ENCODE measurements at places on chromosomes 4 and X.

DNA sequence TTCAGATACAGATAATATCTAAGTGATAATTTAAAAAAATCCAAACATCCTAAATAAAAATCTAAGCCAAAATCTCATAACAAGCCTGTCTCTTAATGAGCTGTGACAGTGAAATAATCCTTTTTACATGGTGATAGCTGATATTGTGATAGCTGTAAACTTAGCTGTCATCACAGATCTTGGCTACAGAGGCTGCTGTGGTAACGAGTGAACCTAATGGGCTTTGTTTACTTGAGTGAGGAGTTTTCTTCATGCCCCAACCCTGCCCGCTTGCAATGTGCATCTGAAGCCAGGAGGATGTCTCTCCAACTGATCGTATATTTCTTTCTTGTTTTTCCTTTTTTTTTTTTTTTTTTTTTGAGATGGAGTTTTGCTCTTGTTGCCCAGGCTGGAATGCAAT, 41.5 kb upstream of the YTHDC1 start:
- DNase-seq: no peak

- DNase-seq: no peak
Observed at GRCh38 chr4:29708473-29708872, 1011.7 kb upstream of the PCDH7 start.

DNA sequence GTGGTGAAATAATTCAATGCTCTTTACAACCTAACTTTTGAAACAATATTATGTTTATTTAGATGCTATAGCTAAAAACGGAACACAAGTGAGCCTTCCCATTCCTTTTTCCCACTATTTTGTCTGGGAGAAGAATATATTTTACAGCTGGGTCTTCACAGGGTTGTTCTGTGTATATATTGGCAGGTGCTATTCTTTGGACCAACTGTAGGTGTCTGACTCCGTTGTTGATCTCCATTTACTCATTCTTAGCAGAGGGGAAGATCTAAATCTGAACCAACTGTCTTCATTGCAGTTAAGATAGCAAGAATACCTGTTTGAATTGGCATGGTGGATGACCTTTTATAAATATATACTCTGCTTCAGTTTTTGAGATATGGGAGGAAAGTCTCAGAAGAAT, 257.4 kb downstream of the CFAP299 start:
- no peak for DNase-seq

DNA sequence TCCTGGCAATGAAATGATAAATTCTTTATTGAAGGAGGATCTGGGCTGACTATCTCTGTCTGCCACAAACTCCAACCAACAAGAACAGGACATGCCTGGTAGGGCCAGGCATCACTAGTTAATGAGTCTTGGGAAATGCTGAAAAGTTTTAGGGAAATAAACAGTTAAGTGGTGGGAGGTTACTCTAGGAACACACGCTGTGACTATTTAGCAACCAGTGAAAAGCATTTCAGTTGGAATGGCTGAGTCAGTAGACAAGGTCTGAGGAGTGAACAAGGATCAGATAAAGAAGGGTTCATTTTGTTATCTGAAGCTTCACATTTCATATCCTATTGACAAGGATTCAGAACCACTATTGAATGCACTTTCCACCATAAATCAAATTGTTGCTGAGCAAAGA, 394.9 kb upstream of the BOD1L1 start:
- no peak for DNase-seq

- no peak for DNase-seq
Observed at GRCh38 chr4:162661913-162662312, 498.1 kb upstream of the FSTL5 start.

GRCh38 chr4:7678318-7678852, 243.7 kb upstream of the PSAPL1 start:
- DNase-seq: no peak

DNA sequence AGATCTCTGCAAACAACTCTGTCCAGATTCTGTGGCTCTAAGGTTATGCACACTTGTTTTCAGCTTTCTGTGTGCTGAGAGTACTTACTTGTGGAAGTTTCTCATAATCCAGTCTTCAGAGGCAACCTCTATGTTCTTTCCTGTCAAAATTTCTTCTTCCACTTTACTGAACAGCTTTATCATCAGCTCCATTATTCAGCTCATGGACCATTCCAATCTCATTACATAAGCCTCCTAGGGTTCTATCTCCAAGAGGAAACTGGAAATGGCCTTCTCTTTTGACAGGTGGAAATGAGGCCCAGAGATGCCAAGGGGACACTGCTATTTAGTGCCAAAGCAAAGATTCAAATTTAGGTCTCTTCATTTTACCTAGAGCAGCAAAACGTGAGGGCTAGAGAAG, 61.3 kb downstream of the CHRDL1 start:
- DNase-seq: no peak

DNA sequence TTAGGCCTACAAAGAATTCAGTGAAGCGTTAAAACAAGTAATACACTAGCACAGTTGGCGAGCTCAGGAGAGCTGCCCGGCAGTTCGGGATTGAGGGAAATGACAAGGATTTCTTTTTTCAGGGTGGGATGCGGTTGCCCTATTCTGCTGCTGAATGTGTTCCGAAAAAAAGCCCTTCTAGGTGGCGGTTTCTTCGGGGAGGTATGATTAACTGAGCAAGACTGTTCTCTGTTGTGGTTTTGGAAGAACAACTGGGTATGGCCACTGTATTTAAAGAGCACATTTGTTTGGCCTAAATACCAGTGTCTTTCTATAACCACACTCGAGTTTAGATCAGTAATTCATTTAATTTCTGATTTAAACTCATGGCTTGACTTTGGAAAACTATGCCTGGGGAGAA, 459.7 kb upstream of the FAT1 start:
- DNase-seq: no peak

GRCh38 chrX:13001961-13002671, 27.2 kb downstream of the TMSB4X start:
- DNase-seq: no peak

DNA sequence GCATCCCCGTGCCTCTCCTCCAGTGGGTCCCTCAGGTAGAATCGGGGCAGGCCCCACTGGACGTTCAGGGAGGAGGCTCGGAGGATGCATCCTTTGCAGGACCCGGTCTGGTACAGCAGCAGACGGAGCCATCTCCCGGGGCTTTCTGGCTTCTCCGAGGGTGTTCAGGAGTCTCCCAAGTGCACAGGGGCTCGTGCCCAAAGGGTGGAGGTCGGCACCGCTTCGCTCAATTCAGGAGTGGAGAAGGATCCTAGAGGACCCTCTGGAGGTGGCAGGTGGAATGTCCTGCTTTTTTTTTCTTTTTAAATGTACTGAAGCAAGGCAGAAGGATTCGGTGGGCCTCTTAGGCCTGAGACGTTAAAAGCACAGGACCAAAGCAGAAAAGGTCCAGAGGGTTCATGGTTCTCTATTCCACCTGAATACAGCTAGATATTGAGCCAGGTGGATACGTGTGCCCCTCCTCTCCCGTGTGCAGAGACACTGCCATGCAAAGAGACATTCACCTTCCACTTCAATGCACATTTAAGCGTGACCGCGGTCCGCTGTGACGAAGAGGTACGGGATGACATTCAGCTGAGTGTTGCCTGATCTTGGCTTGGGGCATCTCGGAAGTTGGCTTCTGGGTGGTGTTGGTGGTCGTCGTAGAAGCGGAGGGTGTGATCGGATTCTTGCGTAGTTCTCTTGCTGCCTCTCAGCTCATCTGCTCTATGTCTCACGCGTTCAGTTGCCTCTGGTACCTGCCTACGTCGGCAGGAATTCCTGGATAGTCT, 281.2 kb upstream of the AGTR2 start:
- no peak for DNase-seq

GRCh38 chr4:132384709-132385108, 764.4 kb upstream of the PCDH10 start:
- no peak for DNase-seq

GRCh38 chrX:150094375-150094774, 156.1 kb upstream of the EOLA2 start:
- no peak for DNase-seq

- DNase-seq: no peak
Observed at GRCh38 chr4:172989984-172990820, 178.4 kb upstream of the GALNT7 start.

GRCh38 chr4:153322791-153323190, 21.7 kb upstream of the MND1 start:
- no peak for DNase-seq

GRCh38 chr4:128663325-128663724, 146.2 kb upstream of the JADE1 start:
- no peak for DNase-seq

GRCh38 chr4:24013668-24014422, 124.0 kb upstream of the PPARGC1A start:
- peak; percentile 52 for DNase-seq

GRCh38 chr4:126799416-126799815, 833.3 kb upstream of the INTU start:
- DNase-seq: no peak

- DNase-seq: peak; percentile 60
Observed at GRCh38 chr4:170025523-170026252, 507 bp downstream of the MFAP3L start.

DNA sequence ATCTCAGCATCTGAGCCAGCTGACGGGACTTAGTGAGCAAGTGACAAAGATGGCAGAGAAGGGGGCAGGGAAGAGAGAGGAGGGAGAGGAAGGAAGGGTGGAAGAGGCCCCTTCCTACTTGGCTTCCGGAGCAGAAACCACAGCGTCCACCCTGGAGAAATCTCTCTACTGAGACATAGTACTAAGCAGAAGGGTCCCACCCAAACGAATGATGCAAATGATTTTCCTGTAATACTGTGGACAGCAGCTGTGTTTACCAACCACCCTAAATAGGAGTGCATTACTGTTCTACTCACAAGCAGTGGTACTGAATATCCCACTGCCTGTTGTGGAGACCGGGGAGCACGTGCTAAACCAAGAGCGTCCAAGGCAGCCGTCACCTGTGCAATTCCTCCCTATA, 29.4 kb downstream of the DTHD1 start:
- no peak for DNase-seq

- DNase-seq: no peak
Observed at GRCh38 chrX:17567187-17567586, 170.1 kb upstream of the SCML1 start.

DNA sequence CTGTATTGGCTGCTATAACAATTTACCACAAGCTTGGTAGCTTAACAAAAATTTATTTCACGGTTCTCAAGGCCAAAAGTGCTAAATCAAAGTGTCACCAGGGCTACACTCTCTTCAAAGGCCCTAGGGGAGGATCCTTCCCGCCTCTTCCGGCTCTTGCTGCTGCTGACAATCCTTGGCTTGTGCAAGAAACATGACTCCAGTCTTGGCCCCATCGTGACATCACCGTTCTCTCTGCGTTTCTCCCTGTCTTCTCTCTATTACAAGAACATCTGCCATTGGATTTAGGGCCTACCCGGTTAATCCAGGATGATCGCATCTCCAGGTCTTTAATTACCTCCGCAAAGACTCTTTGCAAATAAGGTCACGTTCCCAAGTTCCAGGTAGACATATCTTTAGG, 10.4 kb upstream of the CLCN4 start:
- no peak for DNase-seq

DNA sequence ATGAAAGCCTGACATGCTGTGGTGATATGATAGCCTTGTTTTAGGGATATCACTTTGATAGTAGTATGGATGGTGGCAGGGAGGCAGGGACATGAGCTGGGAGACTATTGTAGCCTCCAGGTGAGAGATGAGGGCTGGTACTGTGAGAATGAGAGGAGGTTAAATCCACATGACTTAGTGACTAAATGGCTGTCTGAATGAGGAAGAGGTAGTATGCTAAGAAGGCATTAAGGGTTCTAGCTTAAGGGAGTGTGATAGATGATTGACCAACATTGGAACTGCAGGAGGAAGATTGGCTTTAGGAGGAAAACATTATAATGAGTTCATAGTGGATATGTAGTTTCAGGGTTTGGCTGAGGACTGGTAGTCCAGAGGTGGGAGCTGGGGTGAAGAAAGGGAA, 195.0 kb upstream of the ANK2 start:
- no peak for DNase-seq

DNA sequence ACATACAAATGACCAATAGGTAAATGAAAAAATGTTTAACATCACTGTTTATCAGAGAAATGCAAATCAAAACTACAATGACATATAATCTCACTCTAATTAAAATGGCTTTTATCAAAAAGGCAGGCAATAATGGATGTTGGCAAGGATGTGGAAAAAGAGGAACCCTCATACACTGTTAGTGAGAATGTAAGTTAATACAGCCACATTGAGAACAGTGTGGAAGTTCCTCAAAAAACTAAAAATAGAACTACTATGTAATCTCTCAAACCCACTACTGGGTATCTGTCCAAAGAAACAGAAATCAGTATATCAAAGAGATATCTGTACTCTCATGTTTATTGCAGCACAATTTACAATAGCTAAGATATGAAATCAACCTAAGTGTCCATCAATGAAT, 165.9 kb upstream of the HHIP start:
- DNase-seq: no peak

DNA sequence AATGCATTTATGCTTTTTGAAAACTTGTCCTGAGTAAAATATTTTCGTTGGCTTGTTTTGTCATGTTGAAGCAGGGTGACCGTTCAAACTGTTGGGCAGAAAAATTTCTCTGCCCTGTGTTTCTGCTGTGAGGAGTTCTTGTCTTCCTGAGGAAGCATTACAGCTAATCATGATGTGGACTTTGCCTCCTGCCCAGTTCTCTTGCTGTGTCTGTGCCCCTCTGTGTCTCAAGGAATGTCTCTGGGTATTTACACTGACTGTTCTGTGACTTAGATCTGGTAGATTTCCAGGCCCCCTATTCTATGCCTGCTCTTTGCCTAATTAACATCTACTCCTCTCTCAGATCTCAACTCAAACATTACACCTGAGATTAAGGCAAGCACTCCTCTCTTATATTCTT, 30.4 kb upstream of the RPL34 start:
- no peak for DNase-seq

DNA sequence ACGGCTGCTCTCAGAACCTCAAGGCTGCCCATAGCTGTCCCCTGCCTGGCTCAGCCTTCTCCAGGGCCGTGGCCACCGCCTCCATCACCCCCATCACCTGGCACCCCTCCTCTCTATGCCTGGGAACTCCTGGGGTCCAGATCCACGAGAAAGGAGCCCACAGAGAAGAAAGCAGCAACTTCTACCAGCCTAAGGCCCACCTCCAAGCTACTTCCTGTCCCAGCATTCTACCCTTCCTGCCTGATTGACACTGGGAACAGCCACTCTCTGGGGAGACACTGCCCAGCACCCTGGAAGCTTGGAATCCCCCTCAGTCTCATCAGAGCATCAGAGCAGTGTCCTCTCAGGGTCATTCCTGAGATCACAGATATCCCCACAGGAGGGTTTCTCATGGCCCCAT, 36.9 kb upstream of the PROM1 start:
- no peak for DNase-seq

GRCh38 chr4:85697854-85698253, 222.9 kb downstream of the ARHGAP24 start:
- DNase-seq: no peak

Data from pons (tissue), 1 donor.